ENCODE measurements at places on chromosomes 4 and X.

DNA sequence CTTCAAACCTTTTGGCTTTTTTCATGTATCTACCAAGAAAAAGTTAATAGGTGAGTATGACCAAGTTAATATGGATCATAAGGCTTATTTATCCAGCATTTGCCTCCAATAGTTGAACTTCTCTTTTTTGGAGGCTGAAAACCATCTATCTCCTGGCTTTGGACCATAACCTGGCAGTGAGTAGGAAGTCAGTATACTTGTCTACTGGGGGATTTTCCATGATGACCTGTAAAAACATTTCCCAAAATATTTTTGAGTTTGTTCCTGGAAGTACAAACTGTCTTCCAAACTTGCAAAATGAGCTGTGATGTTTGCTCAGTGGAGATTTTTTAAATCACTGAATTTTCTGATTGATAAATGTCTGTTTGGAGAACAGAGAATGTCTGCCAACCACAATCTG is 349.9 kb downstream of the FAM47B start:
- DNase-seq = no peak

DNA sequence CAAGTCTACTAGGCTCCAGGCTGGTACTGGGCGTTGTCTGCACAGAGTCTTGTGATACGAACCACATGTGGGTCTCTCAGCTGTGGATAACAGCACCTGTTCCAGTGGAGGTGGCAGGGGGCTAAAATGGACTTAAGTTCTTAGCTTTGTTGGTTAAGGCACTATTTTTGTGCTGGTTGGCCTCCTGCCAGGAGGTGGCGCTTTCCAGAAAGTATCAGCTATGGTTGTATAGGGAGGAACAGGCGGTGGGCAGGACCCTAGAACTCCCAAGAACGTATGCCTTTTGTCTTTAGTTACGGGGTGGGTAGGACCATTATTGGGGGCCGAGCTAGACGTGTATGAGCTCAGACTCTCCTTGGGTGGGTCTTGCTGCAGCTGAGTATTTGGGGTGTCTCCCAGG is 1138.4 kb downstream of the PCDH19 start:
- DNase-seq = no peak

DNA sequence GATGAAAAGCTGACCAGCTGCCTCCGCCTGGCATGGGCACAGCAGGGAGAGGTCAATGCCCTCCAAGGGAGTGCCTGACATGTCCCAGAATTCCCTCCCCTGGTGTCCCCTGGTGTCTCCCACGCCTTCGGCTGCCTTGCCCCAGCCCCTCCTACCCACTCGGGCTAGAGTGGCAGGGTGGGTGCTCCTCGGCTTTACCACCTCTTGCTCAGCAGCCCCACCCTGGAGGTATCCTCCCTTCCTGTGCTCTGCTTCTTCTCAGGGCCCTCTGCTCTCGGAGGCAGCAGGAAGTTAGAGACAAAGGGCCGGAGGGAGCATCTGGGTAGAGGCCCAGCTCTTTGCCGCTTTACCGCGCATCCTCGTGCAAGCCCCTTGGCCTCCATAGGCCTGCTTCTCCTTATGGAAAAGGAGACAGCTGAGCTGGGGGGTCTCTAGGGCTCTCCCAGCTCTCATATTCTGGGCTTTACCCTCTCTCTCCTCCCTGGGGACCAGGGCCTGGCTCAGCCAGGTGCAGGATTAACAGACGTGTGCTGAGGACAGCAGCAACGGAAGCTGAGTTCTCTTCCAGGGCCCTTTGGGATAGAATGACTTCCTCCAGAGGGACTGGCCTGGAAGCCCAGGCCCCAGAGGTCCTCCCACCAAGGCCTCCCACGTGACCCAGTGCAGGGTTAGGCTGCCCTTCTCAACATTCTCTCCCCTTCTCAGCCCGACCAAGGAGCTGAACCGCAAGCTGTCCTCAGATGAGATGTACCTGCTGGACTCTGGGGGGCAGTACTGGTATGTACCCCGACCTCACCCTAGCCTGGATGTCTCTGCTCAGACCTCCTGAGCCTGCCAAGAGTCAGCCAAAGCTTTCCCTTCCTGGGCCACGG is 17.2 kb downstream of the XPNPEP2 start:
- no peak for DNase-seq

GRCh38 chr4:39700554-39700953 is 2.6 kb downstream of the UBE2K start:
- DNase-seq = no peak

- DNase-seq = no peak
Measured at GRCh38 chr4:161990721-161991120, 173.1 kb downstream of the FSTL5 start.

DNA sequence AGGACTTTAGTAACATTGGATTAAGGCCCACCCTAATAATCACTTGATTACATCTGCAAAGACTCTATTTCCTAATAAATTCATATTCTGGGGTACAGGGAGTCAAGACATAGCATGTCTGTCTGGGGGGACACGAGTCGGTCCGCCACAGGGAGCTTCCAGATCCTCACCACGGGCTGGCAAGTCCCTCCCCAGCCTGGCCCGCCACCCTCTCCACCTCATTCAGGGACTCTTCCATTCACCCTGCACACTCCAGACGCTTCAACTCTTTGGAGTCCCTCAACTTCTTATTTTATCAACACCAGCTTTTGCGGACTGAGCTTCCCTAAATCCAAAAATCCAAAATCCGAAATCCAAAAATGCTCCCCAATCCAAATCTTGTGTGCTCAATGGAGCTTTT is 71.2 kb downstream of the DCTD start:
- no peak for DNase-seq

DNA sequence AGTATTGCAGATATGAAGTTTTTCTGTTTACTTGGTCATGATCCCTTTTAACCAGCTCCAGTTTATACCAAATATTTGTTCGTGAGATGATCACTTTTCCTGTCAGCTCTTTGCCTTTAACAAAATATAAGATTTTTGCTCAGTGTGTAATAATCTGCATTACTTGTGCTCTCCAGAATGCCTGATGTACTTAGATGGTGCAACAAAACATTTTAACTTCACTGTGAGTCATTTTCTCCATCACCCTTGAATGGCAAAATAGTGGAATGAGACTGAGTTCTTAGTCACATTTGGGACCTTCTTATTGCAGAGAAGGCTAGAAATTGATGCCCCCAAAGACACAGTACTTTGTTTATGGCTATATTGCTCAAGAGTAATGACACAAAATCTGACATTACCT is 252.0 kb downstream of the FRMPD4 start:
- no peak for DNase-seq

DNA sequence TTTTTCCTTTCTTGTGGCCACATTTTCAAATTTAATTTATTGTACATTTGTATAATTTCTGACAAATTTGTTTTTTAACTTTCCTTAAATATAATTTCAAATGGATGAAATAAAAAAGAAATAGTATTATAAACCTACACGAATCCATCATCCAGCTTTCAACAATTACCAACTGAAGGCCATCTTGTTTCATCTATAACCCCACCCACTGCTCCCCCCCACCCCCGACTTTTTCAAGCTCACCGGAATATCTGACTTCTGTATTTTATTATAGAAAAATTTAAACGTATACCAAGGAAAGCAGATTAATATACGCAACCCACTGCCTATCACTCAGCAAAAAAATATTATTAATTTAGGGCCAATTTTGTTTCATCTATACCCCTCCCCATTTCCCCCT is 1.1 kb downstream of the MORF4L2 start:
- no peak for DNase-seq

DNA sequence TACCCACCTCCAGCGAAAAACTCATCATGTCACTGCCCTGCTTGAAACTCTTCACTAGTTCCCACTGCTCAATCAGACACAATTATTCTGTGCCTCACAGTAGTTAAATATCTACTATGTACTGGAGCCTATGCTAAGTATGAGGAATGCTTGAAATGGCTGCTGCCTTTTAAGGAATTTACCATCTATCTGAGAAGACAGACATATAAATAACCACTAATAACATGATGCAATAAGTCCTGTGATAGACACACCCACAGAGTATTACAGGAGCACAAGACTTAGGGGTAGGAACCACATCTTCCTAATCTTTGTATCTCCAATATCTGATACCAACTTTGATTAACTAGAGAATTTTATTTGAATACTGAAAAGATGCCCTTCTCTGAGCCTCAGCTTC is 21.1 kb downstream of the SLC25A53 start:
- DNase-seq = no peak

- no peak for DNase-seq
Measured at GRCh38 chrX:17488036-17488435, 113.0 kb downstream of the NHS start.

- no peak for DNase-seq
Measured at GRCh38 chr4:37812713-37813112, 13.8 kb upstream of the PGM2 start.

DNA sequence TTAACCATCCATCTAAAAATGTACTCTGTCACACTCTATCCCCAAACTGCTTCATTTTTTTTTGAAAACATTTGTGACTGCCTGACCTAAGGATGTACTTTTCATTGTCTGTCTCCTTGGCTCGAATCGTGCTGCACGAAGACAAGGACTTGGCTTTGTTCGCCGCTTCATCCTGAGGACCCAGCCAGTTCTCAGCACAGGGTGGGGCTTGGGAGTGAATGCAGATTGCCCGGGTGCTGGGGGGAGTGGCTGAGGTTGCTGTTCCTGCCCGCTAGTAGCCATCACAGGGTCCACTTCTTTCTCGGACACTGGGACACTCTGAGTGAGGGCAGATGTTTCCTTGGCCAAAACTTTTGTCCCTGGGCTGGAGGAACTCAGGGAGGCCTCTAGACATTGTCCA is 70.1 kb upstream of the CLCN4 start:
- no peak for DNase-seq

- no peak for DNase-seq
Measured at GRCh38 chr4:89306486-89307177, 968 bp downstream of the GPRIN3 start.

GRCh38 chrX:30327762-30328161 is 18.6 kb upstream of the NR0B1 start:
- no peak for DNase-seq

- DNase-seq = no peak
Measured at GRCh38 chr4:143017210-143017609, 167.5 kb upstream of the USP38 start.

DNA sequence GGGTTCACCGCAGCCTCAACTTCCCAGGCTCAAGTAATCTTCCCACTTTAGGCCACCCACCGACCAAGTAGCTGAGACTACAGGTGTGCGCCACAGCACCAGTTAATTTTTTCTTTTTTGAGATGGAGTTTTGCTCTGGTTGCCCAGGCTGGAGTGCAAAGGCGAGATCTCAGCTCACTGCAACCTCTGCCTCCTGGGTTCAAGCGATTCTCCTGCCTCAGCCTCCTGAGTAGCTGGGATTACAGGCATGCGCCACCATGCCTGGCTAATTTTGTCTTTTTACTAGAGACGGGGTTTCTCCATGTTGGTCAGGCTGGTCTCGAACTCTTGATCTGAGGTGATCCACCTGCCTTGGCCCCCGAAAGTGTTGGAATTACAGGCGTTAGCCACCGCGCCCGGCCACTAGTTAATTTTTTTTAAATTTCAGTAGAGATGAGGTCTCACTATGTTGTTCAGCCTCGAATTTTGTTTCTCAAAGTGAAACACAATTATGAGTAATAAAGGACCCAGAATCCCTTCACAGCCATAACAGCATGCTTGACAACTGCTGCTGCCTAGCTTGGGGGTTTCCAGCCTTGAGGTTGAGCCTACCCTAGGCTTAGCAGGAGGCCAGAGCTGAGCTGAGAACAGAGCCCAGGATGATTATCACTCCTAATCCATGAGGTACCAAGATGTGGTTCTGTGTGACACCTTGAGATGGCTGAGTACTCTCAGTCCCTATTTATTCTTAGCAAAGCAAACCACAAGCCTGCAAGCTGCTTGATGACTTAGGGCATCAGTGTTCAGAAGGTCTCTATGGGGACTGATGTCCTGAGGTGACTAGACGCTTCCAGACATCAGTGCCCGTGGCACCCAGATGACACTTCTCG is 41.6 kb upstream of the NKRF start:
- no peak for DNase-seq

DNA sequence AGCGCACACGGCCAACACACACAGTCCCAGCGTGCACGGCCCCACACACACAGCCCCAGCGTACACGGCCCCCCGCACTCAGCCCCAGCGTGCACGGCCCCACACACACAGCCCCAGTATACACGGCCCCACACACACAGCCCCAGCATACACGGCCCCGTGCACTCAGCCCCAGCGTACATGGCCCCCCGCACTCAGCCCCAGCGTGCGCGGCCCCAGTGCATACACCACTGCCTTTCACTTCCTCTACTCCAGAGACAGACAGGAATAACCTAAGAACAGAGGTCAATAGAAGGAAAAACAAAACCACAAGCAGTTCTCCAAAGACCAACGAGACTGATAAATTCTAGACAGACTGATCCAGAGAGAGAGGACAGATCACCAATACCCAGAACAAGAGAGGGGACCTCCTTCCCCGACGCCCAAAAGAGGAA is 17.1 kb downstream of the GAK start:
- no peak for DNase-seq

GRCh38 chr4:124152132-124152531 is 560.4 kb downstream of the ANKRD50 start:
- no peak for DNase-seq

- no peak for DNase-seq
Measured at GRCh38 chr4:163243297-163243981, 76.7 kb upstream of the NAF1 start.

DNA sequence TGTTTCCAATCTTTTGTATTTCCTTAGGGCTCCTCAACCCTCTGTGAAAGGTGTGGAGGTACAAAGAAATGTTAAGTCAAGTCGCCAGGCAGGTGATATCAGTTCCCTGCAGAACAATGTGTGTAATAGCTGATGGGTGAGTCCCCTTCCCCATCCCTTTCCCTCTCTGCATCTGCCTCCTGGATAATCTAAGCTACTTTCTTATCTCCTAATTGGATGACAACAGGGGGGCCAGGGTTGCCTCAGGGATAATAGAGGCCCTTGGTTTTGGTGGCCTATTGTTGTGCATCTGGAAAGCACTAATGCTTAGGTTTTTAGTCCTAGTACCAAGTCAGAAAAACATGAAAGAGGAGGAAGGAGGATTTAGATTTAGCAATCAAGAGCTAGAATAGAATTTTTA is 29.1 kb downstream of the MAGED1 start:
- no peak for DNase-seq

DNA sequence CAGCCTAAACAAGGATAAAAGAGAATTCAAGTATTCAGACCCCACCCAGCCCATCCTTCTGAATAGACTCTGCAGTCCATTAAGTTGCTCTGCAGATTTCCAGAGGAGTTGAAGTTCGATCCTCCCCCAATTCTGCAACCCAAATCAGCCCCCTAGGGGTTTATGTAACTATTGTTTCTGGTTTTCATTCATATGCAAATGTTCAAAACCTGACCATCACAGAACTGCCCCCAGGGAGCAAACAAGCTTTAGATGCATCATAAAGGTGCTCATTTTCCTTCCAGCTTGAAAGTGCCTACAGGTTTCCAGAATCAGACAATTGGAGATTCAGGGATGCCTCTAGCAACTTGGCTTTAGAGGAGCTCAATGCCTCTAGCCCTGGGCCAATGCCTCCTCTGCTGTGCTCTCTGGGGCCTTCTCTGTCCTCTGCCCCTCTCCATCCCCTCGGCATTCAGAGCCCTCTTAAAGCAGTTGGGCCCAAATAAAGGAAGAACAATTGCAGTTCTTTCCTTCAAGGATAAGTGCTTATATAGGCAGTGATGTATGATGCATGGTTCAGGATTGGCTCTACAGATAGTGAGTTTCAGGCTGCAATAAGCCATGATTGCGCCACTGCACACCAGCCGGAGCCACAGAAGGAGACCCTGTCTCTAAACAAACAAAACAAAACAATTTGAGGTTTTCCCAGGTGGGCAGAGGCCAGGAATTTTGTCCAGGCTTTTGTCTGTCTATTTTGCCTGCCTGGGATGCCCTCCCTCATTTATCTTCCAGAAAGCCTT is 23.5 kb upstream of the SPINK2 start:
- no peak for DNase-seq
